Stimulated activated CD4-positive, alpha-beta T cell treated with anti-CD3 and anti-CD28 coated beads, TNF-alpha, amount 100 ng/mL, for 4 hours (primary cell): ENCODE measurements at places on chromosomes 16 and 17.

GRCh38 chr17:18250259-18250658, 8.3 kb downstream of the FLII start:
- DNase-seq = no peak

GRCh38 chr17:44350733-44351226, 5.7 kb downstream of the GRN start:
- DNase-seq = peak; percentile 59

DNA sequence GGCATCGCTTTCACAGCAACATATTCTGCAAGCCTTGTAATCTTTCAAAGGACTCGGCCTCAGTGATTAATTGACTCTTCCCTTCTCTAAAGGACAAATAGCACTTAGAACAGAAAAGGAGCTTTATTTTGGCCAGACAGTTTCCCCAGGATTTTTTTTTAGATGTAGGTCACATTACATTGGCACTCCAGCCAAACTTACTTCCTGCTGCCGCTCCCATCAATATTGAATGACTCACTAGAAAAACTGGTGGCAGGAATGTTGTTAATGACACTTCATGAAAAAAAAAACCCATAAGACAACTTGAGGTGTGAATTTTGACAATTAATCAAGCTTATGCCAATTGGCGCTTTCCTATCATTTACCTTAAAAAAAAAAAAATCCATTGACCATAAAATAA, 432.6 kb downstream of the TOX3 start:
- DNase-seq = no peak

GRCh38 chr17:74369221-74369620, 1.9 kb downstream of the GPR142 start:
- DNase-seq = peak; percentile 55

DNA sequence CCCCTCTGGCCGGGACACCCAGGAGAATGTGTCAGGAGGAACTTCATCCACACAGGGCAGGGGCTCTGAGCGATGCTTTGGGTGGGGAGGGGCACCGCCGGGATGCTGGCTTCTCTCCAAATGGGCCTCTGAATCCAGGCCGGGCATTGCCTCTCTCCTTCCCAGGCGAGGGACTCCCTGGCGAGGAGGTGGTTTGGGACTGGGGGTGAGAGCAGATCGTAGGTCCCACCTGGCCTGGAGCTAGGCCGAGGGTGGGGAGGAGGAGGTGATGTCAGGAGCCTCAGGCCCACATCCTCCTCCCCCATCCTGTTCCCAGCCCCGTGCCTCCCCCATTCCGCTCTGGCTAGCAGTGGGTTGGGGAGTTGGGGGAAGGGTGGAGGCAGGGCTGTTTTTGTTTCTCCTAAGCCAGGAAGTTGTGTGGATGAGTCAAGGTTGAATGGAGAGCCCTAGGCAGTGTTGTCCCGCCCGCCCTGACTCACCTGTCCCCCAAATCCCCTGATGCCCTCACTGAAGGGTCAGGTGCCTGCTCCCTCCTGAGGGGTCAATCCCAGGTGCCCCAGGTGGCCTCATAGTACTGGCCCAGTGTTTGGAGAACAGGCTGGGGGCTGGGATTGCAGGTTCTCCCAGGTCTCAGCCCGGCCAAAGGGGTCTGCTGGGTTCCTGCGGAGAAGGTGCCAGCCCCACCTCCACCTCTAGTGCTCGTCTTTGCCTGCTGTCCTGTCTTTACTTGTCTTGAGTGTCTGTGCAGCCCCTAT, 2.8 kb downstream of the GRB7 start:
- no peak for DNase-seq

DNA sequence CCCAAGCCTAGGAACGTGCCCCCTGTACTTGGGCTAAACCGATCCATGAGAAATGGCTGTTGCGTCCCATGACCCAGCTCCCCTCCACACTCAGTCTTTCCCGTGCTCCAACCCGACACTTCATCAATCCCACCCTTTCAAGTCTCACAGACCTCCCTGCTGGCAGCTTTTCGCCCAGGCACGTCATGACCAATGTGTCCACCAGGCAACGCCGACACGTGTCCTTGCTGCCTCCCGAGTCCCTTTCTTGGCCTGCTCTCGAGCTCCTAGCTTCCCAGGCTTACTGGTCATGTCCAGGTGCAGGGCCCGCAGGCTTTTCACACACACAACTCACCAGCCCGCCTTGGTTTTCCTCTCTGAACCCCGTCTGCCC, 12.2 kb downstream of the MNT start:
- no peak for DNase-seq

GRCh38 chr16:72878301-72879269, 169.3 kb downstream of the ZFHX3 start:
- no peak for DNase-seq

DNA sequence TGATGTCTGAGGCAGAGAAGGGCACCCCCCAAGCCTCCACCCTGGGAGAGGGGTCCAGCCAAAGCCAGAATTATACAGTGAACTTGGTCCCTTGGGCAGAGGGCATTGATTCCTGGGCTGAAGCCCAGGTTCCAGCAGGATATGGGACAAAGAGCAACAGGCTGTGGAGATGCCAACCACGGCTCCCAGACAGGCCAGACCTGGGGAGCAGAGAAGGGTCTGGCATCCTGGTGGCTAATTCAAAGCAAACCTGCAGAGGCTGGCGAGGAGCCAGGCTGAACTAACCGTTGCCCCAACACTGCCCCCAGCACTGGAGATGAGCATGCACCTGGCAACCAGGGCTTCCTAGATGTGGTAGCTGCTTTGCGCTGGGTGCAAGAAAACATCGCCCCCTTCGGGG, 3.0 kb downstream of the CES3 start:
- no peak for DNase-seq

GRCh38 chr17:81869221-81870130, 1.7 kb downstream of the ARHGDIA start:
- no peak for DNase-seq

- no peak for DNase-seq
These were observed 94.6 kb downstream of the UTP18 start for GRCh38 chr17:51354936-51355335.

- DNase-seq = no peak
These were observed 100.0 kb upstream of the CREBBP start for GRCh38 chr16:3980253-3981111.

GRCh38 chr17:21286909-21287702, 2.6 kb downstream of the MAP2K3 start:
- DNase-seq = peak; percentile 30

DNA sequence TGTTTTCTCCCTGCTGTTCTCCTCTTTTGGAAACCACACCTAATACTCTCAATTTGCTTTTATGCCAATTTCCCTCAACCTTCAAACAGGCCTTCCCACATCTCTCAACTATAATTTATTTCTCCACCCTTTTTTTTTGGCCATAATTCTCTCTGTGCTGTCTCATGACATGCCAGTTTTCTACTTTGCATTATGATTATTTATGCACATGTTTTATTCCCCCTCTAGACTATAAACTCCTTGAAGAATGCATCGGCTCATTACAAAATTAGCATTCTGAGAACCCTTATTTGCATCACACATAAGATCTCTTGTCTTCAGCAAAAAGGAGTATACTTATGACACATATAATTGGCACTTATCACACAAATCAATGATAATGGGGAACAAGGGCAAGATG, 10.9 kb upstream of the LYRM9 start:
- DNase-seq = no peak

GRCh38 chr17:17494870-17495535, 1.2 kb downstream of the RASD1 start:
- no peak for DNase-seq

- DNase-seq = no peak
These were observed 18.5 kb downstream of the PHLPP2 start for GRCh38 chr16:71706046-71706445.

DNA sequence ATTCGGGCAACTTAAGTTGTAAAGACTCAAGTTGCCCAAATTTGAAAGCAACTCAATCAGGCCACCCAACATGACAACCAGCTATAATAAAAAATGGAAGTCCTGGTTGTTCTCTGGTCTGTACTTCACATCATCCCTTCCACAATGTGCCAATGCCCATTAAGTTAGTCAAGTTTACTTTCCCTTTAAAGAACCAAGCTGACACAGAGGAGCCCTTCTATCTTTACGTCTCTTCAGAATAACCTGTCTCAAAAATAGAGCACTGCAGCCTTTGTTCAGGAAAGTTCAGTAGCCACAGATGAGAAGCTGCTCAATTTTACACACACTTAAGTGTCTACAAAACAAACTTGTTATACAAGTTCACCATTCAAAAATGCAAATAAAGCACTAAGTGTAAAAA, 75.1 kb upstream of the C17orf78 start:
- DNase-seq = no peak

DNA sequence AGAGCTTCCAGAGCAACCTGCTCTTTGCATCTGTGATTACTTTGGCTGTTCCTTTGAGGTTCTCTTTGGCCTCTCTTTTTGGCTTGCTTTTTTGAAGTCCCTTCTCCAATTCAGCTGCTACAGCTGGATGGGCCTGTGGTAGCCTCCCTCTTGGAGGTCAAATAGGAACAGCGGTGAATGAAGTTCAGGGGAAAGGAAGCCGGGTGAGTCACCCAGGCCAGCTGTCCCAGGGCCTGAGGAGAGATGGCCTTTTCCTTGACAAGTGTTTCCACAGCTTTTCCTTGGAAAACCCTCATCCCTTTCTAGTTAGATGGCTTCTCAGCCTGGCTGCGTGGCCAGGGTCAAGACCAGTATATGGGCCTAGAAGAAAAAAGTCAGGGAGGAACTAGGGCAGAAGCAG, 103.1 kb downstream of the STX8 start:
- no peak for DNase-seq

- DNase-seq = no peak
These were observed 40.3 kb upstream of the TNRC6A start for GRCh38 chr16:24689128-24689527.

GRCh38 chr17:73777131-73777449, 132.8 kb upstream of the SDK2 start:
- DNase-seq = no peak

- no peak for DNase-seq
These were observed 58.3 kb downstream of the SIAH1 start for GRCh38 chr16:48326915-48327314.

- no peak for DNase-seq
These were observed 17.9 kb upstream of the B4GALNT2 start for GRCh38 chr17:49114703-49115102.

DNA sequence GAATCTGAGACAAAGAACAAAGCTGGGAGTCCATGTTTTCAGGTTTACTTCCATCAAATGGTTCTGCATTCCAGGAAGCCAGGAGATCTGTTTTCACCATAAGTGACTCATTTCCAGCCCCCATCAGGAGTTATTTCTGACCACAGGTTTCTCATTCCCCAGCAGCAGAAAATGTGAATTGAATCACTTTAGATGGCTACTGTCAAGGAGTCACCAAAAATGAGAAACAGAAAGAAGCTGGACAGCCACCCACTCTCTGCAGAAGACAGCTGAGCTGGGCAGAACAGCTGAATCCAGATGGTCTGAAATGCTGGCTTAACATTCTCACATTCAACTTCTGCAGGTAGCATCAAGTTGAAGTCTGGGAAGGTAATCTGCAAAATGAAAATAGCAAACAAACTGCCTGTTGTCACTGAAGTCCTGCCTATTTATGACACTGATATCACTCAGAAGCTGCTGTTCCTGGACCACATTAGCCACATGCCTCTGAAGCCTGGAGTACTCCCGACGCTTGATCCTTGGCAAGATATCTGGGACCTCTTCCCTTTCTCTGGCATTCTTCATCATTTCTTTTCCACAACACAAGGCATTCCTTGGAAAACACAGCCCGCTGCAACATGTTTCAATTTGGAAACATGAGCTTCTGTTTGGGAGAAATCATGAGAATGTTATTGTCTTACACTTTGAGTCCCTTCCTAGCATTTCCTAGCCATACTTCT, 15.3 kb downstream of the CCL11 start:
- no peak for DNase-seq

DNA sequence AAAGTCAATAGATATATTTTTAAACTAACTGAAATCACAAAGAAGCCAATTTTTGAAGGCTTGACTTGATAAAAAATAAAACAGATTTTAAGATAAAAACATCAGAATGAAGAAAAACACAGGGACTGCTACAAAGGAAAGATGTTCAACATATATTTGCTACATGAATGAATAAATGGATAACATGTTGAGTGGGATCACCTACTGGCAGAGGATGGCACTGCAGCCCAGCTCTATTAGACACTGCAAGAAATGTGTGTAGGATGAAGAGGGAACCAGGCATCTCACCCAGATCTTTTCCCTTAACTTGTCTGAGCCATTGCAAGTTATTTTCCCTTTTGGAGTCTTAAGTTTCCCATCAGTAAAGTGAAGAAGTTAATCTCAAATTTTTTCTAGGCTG, 4.2 kb downstream of the AIPL1 start:
- no peak for DNase-seq

GRCh38 chr16:66359811-66360608, 6.5 kb upstream of the CDH5 start:
- DNase-seq = no peak

- DNase-seq = peak; percentile 33
These were observed 1.0 kb downstream of the HOXB2 start for GRCh38 chr17:48543854-48544348.

DNA sequence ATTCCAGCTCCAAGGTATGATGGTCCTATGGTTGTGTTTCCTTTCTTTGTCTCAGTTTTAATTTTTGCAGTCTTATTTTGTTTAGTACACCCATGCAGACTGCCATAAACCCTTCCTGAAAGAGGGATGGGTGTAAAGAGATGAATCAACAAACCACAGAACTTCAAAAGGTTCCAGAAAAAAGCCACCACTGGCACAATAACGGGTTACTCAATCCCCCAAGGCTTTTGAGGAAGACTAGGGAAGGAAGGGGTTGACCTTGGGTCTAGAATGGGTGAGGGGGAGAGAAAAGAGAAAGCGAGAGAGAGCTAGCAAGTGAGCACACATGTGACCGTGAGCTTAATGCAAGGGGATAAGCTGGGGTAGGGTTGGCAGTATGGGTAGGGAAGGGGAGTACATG, 168.1 kb downstream of the XYLT1 start:
- DNase-seq = no peak

- no peak for DNase-seq
These were observed 150.4 kb upstream of the IRX5 start for GRCh38 chr16:54780266-54780665.
